Activated CD4-positive, alpha-beta T cell treated with anti-CD3 and anti-CD28 coated beads, Interleukin-2, amount 10 ng/mL, durations not matched to agents 7 days and 5 days (primary cell): ENCODE measurements at places on chromosomes 3 and 15. TPM values are rescaled to one million over a fixed set of nuclear protein-coding genes. Genes with fewer than 3 reads are reported as not detected.

DNA sequence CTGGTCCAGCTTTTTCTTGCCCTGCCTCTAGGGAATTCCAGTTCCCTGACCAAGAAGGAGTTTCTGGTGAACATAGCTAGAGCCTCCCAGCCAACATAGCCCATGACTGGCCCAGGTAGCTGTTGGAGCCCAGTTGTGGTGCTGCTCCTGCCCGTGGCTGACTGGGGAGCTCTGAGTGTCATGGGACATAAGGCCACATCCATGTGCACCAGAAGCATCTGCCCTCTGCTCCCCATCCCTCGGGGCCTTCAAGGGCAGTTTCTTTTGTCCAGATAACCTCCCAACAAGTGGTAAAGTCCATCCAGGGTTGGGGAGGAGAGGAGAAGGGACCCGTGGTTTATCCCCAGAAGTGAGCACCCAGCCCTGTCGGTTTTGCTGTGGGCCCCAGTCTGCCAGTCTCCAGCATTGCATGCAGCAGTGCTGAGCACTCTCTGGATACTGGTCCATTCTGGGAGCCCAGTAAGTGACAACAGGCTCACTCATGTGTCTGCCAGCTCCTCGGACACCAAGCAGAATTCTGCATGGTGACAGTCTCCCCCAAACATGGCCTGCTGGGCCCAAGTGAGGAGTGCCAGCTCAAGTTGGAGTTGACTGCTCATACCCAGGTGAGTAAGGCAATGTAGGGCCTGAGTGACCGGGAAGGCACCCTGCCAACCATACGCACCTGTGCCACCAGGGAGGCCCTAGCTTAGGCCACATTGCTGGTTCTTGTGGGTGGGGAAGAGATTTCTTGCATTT, 28.8 kb downstream of the ACAA1 start:
- DNase-seq = no peak

GRCh38 chr15:90035840-90036230, 34.7 kb downstream of the ZNF710 start:
- DNase-seq = no peak

GRCh38 chr3:58608648-58609047, 31.5 kb upstream of the FAM107A start:
- no peak for DNase-seq

GRCh38 chr3:185187391-185187790, 34.5 kb upstream of the C3orf70 start:
- no peak for DNase-seq

DNA sequence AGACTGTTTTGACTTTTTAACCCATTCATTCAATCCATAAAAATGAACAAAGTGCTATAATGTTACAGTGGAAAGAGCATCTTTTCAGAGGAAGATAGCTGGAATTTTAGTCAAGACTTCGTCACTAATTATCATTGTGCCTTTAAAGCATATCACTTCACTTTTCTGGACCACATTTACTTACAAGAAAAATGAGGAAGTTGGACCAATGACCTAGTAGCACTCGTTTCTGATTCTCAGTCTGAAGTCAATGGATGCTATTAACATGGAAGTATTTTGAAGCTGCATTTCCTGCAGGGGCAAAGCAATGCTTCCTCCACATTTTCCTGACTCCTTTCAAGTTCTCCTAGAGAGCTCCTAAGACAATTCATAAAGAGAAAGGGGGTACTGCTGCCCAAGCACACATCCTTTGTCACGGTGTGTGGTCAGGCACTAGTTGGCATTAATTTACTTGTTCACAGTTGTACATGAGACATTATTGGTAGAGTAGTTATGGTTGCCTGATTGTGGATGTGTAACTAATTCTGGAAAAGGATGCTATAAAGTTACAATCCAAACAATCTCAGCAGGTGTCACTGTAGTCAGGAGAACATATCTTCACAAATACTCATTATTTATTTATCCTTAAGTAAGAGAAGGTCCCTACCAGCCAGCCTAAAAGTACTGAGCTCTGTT, 1049.1 kb downstream of the FHIT start:
- no peak for DNase-seq

DNA sequence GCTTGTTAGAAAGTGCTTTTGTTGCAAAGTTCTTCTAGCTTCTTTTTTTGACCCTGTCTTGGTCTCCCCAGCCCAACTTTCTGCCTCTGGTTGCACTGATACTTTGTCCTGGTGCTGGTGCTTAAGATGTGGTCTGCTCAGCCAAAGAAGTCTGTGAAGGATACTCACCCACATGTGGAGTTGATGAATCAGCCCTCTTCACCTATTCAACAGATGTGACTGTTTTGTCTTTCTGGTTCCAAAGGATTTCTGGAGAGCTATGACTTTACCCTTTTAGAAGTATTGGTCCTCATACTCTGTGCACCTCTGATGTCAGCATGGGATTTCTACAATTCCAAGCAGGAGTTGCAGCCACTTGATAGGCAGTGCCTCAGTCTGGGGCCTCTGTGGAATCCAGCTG, 84.1 kb downstream of the PCCB start:
- DNase-seq = no peak

DNA sequence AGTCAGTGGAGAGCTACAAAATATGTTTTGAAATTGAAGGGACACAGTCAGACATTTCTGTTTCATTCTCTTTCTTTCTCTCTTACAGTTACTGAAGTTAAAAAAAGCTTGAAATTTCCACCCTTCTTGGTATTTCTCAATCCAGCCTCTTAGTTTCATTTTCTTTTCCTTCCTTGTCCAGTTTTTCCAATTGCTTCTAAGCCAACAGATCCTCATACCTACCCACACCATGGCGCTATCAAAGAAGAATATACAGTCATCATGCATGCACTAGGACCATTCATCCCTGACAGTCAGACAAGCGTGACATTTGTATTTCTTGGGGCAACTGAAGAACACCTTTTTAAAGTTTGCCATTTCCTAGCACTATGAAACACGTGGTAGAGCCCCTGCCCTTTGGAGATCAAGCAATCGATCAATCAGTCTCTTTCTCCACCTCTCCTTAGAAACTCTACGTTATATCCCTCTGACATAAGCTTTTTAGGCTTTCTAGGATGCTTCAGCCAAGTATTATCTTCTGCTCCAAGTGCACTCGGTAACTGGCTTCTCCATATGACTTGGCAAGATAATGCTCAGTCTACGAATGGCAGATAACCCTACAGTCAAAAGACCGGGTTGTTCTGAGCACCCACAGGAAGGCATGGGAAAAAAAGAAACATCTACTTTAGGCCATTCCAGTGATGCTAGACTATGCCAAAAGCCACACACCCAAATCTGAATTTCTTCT, 65.4 kb downstream of the FBN1 start:
- no peak for DNase-seq

GRCh38 chr3:126964261-126964660, 18.7 kb upstream of the PLXNA1 start:
- DNase-seq = no peak

- no peak for DNase-seq
Observed at GRCh38 chr3:10395196-10395595, 74.3 kb upstream of the SEC13 start.

DNA sequence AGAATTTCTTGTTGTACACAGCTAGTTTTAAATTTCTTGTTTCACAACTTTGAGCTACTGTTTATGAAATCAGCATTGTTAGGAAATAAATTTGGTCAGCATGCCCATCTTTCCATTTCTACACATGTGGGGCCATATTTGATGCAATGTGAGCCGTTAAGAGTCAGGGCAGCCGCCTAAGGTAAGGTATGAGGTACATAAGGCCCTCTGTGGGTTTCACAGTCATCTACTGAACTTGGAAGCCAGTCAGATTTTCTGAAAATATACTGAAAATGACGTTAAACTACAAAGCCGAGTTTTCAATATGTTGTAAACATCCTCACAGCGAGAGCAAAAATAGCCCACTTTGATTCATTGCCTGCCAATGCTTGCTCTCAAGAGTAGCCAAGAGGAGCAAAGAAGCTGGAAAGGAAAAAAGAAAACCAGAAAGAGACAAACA, 94.7 kb upstream of the PDZRN3 start:
- DNase-seq = no peak

GRCh38 chr3:147343926-147344325, 62.4 kb downstream of the ZIC4 start:
- DNase-seq = no peak

- DNase-seq = no peak
Observed at GRCh38 chr3:146164971-146165769, 4.2 kb upstream of the PLOD2 start.

DNA sequence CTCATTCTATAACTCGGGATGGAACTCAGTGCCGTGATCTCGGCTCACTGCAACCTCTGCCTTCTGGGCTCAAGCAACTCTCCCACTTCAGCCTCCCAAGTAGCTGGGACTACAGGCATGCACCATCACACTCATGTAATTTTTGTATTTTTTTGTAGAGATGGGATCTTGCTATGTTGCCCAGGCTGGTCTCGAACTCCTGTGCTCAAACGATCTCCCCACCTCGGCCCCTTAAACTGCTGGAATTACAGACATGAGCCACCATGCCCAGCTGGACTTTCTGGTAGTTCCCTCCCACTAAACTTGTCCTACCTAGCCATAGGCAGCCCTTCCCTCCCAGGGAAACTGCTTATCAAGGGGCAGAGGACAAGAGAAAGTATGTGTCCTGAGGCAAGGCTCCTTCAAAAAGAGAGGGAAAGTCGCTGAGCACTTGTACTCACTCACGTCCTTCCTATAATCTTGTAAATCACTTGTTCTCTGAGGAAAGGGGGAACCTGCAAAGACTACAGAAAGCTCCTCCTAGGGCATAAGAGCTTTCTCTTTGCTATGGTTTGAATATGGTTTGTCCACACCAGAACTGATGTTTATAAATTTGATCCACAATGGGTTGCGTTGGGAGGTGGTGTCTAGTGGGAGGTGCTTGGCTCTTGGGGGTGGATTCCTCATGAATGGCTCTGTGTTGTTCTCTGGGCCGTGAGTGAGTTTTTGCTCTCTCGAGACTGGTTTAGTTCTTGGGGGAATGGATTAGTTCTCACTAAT, 13.6 kb upstream of the TBL1XR1 start:
- no peak for DNase-seq

DNA sequence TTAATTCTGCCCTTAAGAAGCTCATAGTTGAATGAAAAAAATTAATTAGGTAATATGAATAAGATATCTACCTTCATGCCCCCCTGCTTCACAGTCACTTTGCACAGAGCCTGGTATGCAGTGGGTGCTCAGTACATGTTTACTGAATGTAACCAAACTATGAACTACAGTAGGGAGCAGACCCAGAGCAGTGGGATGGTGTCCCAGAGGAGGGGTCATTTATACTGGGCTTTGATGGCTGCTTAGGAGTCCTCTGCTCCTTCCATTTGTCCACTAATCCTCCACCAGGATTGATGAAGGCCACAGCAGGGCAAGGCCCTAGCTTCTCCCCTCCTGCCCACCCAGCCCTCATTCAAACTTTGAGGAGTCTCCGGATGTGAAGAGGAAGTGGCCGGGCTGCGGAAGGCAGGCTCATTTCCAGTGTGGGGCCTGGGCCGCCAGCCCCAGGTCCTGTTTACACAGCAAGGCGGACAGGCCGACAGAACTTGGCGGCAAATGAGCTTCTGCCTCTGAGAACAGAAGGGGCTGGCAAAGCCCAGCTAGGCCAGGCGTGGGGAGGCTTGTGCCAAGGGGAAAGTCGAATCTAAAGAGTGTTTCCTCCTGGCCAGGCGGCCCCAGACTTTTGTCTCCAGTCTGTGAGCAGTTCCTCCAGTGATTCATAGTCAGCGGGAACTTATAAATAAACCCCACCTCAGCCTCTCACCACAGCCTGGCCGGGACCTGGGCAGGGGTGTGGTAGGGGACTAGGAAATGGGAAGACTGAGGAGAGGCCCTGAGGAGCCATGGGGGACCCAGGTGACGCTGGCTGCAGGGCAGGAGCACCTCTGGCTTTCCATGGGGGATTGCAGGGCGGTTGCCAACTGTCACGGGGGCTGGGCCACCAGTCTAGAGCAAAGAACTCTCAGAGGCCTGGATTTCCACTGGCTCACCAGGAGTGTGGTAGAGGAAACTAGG, 51.6 kb upstream of the LCTL start:
- no peak for DNase-seq

DNA sequence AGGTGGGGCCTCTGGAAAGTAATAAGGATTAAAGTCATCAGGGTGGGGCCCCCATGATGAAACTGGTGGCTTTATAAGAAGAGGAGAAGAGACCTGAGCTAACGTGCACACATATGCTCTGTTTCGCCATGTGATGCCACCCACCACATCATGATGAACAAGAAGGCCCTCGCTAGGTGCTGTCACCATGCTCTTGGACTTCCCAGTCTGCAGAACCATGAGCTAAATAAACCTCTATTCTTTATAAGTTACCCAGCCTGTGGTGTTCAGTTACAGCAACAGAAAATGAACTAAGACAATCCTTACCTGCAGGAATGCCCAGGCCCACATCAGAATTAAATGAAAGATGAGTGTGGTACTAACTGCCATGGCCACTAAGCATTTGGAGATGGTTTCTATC, 79.8 kb downstream of the ADCY5 start:
- DNase-seq = no peak

GRCh38 chr15:71440489-71441110, 325.3 kb downstream of the THSD4 start:
- no peak for DNase-seq

- no peak for DNase-seq
Observed at GRCh38 chr3:69959581-69959980, 40.0 kb upstream of the SAMMSON start.

DNA sequence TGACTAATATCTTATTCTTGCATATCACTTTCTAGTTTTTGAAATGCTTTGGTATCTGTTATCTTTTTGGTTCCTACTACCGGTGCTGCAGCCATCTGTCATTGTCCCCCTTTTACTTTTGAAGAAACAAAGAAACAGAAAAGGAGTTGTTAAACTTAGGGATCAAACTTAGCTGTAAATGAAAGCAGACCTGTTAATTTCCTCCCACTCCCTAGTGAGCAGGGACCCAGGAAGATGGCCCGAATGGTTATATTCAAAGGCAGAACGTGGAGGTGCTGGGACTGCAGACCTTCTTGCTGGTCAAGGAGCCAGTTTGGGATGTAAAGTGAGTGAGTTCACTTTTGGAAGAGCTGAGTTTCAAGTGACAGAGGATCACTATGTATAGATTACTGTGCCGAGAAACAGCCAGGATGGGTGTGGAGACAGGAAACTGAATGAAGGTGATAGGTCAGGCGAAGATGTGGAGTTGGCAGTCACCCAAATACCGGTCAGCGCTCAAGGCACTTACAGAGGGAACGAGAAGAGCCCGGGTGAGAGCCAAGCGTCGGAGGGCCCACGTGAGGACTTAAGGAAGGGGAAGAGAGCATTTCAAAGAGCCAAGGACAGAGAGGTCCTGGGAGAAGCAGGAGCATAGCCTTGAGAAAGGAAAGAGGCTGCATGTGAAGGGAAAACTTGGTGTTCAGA, 20.1 kb downstream of the KBTBD8 start:
- DNase-seq = no peak

The A4GNT gene
- not detected for total RNA-seq

The VGLL3 gene
- total RNA-seq = not detected

The LRTM1 gene
- total RNA-seq = not detected

The GPR171 gene
- 144 TPM for total RNA-seq

The ZPLD1 gene
- total RNA-seq = not detected

The STRC gene
- total RNA-seq = 0.33 TPM

The C3orf22 gene
- not detected for total RNA-seq

The GRM7 gene
- not detected for total RNA-seq

The SATB1 gene
- 323 TPM for total RNA-seq

The HYAL1 gene
- 0.07 TPM for total RNA-seq

The ARGFX gene
- not detected for total RNA-seq

The PBRM1 gene
- 88.9 TPM for total RNA-seq

The TTC23 gene
- 1.6 TPM for total RNA-seq

The CCR3 gene
- not detected for total RNA-seq
